ENCODE measurements at places on chromosomes 6 and 20.

- DNase-seq = no peak
Measured at GRCh38 chr6:110882824-110883554, 8.4 kb downstream of the AMD1 start.

DNA sequence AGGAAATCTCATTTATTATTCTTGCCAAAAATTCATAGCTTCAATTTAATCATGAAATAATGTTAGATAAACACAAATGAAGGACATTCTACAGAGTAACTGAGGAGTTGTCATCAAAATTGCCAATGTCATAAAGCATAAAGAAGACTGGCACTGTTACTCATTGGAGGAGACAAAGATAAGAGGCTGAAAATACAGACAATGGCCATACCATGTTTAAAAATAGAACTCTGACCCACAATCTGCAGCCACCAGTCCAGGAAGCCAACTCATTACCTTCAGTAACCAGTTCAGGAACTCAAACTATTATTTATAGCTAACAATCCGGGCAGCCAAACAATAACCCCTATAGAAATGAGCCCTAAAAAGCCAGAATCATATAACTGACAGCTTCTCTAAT, 795.6 kb downstream of the TENT5A start:
- DNase-seq = no peak

- no peak for DNase-seq
Measured at GRCh38 chr6:91476000-91476399, 889.1 kb upstream of the MAP3K7 start.

DNA sequence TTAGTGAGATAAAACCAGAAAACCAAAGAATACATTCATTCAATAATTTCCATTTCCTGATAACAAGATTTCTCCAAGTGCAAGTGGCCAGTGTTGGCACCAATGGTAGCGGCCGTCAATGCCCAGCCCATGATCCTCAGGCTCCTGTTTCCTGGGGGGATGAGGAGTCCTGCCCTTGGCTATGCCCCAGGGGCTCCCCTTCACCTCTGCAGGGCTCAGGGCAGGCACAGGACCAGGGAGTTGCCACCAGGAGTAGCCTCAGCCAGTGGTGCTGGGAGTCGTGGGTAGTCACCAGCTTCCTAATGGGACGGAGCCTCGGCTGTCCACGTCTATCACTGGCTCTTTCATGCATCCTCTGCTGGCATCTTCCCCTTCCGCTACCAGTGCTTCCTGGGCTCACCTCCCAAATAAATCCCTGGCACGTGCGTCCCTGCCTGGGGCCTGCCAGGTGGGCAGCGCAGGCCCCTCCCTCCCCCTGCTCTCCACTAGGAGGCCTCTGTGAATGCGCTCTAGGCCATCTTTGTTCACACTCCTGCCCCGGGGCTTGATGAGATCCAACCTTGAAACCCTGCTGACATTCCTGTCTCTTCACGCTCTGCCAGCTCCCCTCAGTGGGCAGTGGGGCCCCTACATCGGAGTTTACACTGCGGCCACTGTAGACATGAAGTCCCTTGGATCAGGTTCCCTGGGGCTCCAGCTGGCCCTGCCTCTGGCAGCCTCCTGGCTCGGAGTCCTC, 215.7 kb downstream of the SYNDIG1 start:
- no peak for DNase-seq

DNA sequence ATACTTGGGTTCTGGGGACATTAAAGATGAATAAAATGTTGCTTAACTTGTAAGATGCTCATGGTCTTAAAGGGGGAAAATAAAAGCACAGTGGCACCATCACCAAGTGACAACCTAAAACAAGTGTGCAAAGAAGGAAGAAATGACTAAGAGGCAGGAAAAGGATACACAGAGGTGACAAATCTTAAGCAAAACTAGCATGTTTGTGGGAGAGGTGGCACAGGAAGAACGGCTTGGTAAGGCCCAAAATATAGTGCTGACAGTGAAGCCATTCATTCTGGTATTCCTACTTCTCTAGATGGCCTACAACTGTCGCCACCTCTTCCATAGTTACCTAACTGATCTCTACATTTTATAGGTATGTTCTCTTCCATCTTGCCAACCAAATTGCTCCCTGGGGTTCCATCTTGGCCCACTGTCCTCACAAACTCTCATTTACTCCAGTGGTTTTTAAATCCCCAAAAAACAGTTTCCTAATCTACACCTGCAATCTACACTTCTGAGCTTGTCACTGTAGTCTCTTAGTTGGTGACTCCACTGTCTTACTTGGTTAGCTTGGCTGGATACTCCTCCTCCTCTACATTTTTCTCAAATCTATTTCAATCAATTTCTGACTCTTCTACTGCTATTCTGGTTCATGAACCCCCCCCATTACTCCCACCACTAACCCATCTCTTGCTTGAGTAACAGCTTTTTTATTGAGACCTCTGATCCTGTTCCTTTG, 33.5 kb downstream of the FAM8A1 start:
- no peak for DNase-seq

DNA sequence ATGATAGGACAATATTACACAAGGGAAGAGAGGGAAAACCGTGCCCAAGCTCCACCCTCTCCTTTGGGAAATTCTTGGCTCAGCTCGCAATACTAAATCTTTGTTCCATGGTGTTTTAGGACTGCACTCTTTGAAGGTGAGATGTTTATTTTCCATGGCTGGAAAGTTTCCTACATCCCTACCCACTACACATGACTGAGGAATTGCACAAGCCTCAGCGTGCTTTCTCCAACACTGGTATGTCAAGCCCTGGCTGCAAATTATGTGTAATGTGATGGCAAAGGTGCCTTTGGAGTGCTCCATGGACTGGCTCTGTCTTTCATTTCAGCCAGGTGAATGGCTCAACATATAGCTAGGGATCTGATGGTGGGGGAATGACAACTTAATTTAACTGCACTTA, 134.3 kb downstream of the ISM1 start:
- DNase-seq = no peak

All from neural crest cell (in vitro differentiated cells).